Calu3 (cell line): ENCODE measurements at places on chromosomes 1 and 21. TPM values are rescaled to one million over a fixed set of nuclear protein-coding genes. Genes with fewer than 3 reads are reported as not detected.

GRCh38 chr1:172646653-172647052, 12.2 kb upstream of the FASLG start:
- DNase-seq: no peak
- H3K36me3 ChIP-seq: peaks cover 5% of the 10 kb centered on the region
- no peaks in the 10 kb centered on the region for H3K27me3 ChIP-seq

- H3K4me3 ChIP-seq: no peak overlapping the region
- H3K27me3 ChIP-seq: no peaks in the 10 kb centered on the region
- no peak overlapping the region for H3K27ac ChIP-seq
- H3K36me3 ChIP-seq: no peaks in the 10 kb centered on the region
- H3K4me1 ChIP-seq: peaks cover 10% of the 10 kb centered on the region
These were observed 37.4 kb upstream of the ERRFI1 start for GRCh38 chr1:8063298-8064036.

GRCh38 chr1:179318491-179318890, 24.9 kb downstream of the SOAT1 start:
- H3K27ac ChIP-seq: no peak overlapping the region
- no peaks in the 10 kb centered on the region for H3K4me1 ChIP-seq
- H3K36me3 ChIP-seq: peaks cover 47% of the 10 kb centered on the region
- no peak for DNase-seq
- no peak overlapping the region for H3K4me3 ChIP-seq

DNA sequence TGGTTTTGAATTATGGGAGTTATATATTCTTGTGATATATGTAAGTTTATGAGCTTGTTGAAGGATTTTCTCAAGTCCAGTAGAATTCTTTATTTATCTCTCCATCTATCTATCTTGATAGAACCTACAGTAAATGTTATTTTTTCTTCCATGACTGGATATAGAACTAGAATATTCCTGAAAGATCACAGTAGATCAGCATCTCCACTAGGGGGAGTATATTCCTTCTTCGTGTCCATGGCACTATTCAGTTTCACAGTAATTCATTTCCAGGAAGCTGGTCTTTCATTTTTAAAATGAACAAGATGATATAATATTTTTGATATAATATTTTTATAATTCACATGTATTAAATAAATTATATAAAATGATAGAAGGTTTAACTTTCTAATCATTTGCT, 18.8 kb downstream of the TMPRSS15 start:
- H3K27ac ChIP-seq: no peak overlapping the region
- no peaks in the 10 kb centered on the region for H3K27me3 ChIP-seq
- H3K4me1 ChIP-seq: no peaks in the 10 kb centered on the region
- no peak overlapping the region for H3K4me3 ChIP-seq
- no peak for DNase-seq
- no peaks in the 10 kb centered on the region for H3K36me3 ChIP-seq

DNA sequence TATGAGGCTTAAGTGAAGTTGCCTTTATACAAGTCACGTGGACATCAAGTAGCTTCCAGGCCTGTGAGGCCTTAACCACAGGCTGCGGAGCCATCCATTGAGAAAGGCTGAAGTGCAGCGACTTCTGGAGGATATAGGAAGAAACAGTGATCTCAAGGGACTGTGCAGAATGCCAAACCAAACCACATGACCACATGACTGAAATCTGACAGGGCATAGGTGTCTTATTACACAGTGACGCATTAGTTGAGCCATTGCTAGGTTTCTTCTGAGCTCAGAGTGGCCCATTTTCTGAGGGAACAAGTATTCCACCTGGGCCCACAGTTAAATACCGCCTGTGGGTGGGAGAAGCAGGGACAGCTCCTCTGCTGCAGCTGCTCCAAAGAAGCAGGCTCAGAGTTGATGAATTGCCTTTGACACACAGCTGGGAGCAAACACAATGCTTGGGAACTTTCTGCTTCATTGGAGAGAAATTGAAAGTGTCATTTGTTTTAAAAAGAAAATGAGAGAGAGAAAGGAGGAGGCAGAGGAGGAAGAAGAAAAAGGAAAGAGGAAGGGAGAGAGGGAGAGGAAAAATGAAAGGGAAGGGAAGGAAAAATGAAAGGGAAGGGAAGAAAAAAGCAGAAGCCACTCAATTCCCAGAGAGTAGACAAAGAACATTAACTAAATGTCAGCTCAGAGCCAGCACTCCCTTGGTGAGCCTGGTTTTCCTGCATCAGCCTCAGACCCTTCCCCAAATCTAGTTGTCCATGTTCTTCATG, 94.4 kb downstream of the COLGALT2 start:
- H3K4me1 ChIP-seq: peaks cover 12% of the 10 kb centered on the region
- H3K27me3 ChIP-seq: no peaks in the 10 kb centered on the region
- H3K36me3 ChIP-seq: no peaks in the 10 kb centered on the region
- H3K27ac ChIP-seq: no peak overlapping the region
- no peak overlapping the region for H3K4me3 ChIP-seq
- DNase-seq: peak; percentile 41

DNA sequence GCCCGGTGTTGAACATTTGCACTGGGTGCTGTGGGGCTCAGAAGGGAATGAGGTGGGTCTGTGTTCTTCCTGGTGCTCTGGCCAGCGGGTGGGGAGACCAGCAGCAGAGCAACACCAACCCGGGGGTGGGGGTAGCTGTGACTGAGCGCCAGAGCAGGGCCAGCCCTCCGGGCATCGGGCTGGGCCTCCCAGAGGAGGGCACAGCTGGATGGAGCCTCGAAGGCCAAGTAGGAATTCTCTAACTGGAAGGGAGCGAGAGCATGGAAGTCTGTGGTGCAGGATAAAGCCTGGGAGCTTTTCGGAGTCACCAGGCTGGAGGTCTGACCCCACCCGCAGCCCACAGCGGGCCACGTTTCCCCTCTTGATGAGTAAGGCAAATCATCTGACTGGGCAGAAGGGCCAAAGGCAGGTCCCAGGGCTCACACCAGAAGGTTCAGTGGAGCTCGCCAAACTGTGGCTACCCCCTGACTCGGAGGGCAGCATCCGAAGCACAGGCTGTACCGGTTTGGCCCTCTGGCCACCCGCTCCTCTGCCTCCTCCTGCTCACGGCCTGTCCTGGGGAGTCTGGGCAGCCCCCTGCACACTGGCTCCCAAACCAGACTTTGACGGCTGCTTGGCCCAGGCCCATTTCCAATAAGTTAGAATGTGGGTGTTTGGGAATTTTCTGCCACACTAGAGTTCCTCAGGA, 18.8 kb downstream of the SLC1A7 start:
- H3K36me3 ChIP-seq: peaks cover 3% of the 10 kb centered on the region
- no peak for DNase-seq
- H3K4me1 ChIP-seq: peaks cover 11% of the 10 kb centered on the region
- H3K27me3 ChIP-seq: peaks cover 9% of the 10 kb centered on the region

DNA sequence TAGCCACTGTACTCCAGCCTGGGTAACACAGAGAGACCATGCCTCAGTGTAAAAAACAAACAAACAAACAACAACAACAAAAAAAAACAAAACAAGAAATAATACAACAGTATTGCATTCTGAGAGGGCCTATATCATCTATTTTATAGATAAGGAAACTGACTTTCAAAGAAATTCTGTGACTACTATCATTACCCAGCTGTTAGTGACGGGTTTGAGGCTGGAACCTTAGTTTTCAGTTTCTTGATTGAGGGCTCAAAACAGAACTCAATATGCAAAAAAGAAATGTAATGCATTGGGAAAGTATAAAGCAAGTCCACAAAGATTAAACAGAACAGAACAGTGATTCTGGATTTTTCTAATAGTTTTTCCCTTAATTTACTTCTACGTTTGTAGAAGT, 149.4 kb downstream of the NFIA start:
- no peak overlapping the region for H3K4me3 ChIP-seq
- no peak for DNase-seq
- H3K27ac ChIP-seq: no peak overlapping the region
- peaks cover 20% of the 10 kb centered on the region for H3K4me1 ChIP-seq
- no peaks in the 10 kb centered on the region for H3K36me3 ChIP-seq

GRCh38 chr1:193342811-193343210, 156.4 kb upstream of the B3GALT2 start:
- no peak overlapping the region for H3K27ac ChIP-seq
- H3K27me3 ChIP-seq: no peaks in the 10 kb centered on the region
- no peak for DNase-seq
- H3K4me1 ChIP-seq: peaks cover 29% of the 10 kb centered on the region

GRCh38 chr1:107187399-107187798, 46.6 kb downstream of the NTNG1 start:
- no peaks in the 10 kb centered on the region for H3K27me3 ChIP-seq
- H3K4me1 ChIP-seq: no peaks in the 10 kb centered on the region
- no peak overlapping the region for H3K4me3 ChIP-seq
- H3K36me3 ChIP-seq: no peaks in the 10 kb centered on the region
- no peak overlapping the region for H3K27ac ChIP-seq

DNA sequence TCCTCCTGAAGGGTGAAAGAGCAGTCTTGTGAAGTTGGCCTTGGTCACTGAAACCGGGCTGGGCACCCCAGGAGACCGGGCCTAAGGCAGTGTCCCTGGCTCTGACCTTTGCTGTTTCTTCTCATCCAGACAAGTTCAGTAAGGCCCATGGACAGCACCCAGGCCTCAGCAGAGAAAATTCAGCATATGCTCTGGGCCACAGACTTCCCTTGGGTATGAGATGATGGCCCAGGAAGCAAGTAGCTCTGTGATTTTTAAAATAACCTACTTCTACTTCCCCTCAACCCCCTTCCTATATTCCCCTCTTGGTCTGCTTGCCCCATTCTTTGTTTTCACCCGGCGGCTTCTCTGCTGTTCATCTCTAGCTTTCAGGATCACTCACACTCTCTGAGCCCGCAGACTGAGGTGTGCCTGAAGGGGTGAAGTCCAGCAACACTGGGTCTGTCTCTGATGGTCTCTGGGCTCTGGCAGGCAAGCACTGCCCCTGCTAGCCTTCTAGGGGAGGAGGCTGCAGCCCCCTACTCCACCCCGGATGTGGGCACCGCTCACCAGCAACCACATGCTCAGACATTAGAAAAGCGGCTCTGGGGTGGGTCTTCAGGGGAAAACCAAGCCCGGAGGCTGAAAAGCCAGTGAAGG, 2.9 kb upstream of the GPR25 start:
- H3K27ac ChIP-seq: no peak overlapping the region
- H3K4me1 ChIP-seq: no peaks in the 10 kb centered on the region
- DNase-seq: no peak
- H3K36me3 ChIP-seq: peaks cover 5% of the 10 kb centered on the region
- peaks cover under 1% of the 10 kb centered on the region for H3K27me3 ChIP-seq
- no peak overlapping the region for H3K4me3 ChIP-seq

DNA sequence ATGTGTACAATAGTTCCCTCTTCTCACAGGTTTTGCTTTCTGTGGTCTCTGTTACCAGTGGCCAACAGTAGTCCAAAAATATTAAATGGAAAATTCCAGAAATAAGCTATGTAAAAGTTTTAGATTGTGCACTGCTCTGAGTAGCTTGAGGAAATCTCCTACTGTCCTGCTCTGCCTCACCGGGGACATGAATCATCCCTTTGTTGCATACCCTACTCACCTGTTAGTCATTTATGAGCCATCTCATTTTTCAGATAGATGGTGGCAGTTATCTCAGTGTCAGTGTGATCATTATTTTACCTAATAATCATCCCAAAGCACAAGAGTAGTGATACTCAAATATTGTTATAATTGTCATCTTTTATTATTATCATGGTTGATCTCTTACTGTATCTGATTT, 688.1 kb downstream of the PLA2G4A start:
- H3K36me3 ChIP-seq: no peaks in the 10 kb centered on the region
- H3K4me3 ChIP-seq: no peak overlapping the region
- no peak overlapping the region for H3K27ac ChIP-seq
- H3K4me1 ChIP-seq: peaks cover 15% of the 10 kb centered on the region
- DNase-seq: no peak

DNA sequence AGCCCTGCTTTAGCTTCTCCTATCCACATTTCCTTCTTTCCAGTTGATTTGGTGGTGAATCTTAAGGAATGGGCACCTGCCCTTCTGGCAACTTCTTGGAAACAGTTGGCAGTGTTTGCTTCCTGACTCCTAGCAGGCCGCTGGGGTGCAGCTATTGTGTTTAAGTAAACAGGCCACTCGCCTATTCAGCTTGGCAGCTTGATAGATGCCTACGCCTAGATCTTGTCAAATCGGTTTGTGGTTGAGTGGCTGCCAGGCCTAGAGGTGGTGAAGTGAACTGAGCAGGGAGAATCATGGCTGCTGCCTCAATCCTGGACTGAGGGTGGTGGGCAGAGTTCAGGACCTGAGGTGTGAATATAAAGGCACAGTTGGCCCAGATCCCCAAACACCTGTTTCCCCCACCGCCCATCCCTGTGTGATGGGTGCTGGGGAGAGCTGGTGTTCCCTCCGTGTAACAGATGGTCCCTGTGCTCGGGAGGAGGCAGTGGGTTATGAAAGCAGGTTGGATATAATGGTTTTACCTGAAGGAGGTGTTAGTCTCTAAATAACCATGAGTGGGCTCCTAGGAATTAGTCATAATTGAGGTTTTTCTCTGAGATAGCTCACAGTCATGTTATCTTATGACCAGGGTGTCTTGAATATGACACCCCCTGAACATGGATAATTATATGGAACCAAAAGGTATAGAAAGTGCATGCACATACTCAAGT, 940 bp upstream of the PLA2G2C start:
- no peaks in the 10 kb centered on the region for H3K4me1 ChIP-seq
- DNase-seq: no peak
- H3K4me3 ChIP-seq: no peak overlapping the region
- no peak overlapping the region for H3K27ac ChIP-seq

GRCh38 chr1:210418863-210419650, 90.4 kb downstream of the HHAT start:
- H3K4me1 ChIP-seq: peaks cover 8% of the 10 kb centered on the region
- DNase-seq: peak; percentile 18
- H3K4me3 ChIP-seq: no peak overlapping the region
- H3K27me3 ChIP-seq: no peaks in the 10 kb centered on the region

DNA sequence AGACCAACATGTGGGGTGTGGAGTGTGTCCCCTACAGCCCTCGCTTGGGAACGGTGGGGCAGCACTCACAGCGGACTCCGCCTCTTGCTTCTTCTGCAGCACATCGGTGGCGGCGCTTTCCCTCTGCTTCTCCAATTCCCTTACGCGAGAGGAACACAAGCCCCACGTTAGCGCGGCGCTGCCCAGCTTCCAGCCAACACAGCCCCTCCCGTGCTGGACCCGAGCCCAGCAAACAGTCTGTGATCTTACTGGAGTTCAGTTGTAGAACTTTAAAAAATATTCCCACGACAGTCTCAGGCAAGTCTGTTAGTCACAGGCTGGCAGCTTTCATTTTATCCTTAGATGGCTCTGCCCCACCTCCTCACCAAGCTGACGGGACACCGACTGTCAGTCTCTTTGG, 13.6 kb downstream of the THAP3 start:
- peaks cover 51% of the 10 kb centered on the region for H3K36me3 ChIP-seq
- no peak overlapping the region for H3K4me3 ChIP-seq
- DNase-seq: no peak
- H3K27me3 ChIP-seq: no peaks in the 10 kb centered on the region

GRCh38 chr1:174209347-174210187, 50.2 kb downstream of the RABGAP1L start:
- peaks cover 15% of the 10 kb centered on the region for H3K4me1 ChIP-seq
- no peak for DNase-seq
- H3K27ac ChIP-seq: no peak overlapping the region
- peaks cover 6% of the 10 kb centered on the region for H3K36me3 ChIP-seq

- no peak overlapping the region for H3K4me3 ChIP-seq
- H3K27ac ChIP-seq: no peak overlapping the region
- H3K4me1 ChIP-seq: no peaks in the 10 kb centered on the region
- no peaks in the 10 kb centered on the region for H3K27me3 ChIP-seq
- no peaks in the 10 kb centered on the region for H3K36me3 ChIP-seq
These were observed 311.7 kb downstream of the KCTD3 start for GRCh38 chr1:215878843-215879242.

Gene PADI3
- total RNA-seq: 0.21 and 0.22 TPM in 2 replicates

Gene CFAP74
- total RNA-seq: not detected in 2 replicates

Gene FOXD2
- 0.68 and 0.78 TPM in 2 replicates for total RNA-seq

Gene SPATC1L
- 4.4 and 5.5 TPM in 2 replicates for total RNA-seq

Gene SHE
- total RNA-seq: not detected in 2 replicates

Gene TLR5
- 11.7 and 17.3 TPM in 2 replicates for total RNA-seq

Gene GCSAML
- not detected in 2 replicates for total RNA-seq

Gene PTPN22
- 0.24 and 0.38 TPM in 2 replicates for total RNA-seq

Gene SF3B4
- 167 and 188 TPM in 2 replicates for total RNA-seq

Gene PPIH
- total RNA-seq: 58.6 and 68.3 TPM in 2 replicates
